ENCODE measurements at places on chromosomes 4 and X. TPM values are rescaled to one million over a fixed set of nuclear protein-coding genes. Genes with fewer than 3 reads are reported as not detected.

Gene ZNF711
- 1.2 TPM for total RNA-seq

DNA sequence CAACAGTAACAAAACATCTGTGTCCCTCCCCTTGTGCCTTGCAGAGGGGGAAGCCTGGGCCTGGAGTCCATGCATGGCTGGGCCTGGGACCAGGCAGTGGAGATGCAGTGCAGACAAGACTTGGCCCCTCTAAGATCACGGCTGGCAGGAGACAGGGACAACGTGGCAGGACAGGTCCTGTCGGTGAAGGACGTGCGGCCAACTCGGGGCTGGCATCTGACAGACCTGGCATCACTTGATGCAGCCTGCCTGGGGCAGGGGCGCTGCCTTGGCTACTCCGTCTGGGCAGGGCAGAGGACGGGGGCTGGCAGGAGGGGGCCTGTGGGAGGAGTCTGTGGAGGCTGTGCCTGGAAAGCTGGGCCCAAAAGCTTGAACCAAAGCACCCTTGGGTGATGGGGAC, 112.1 kb downstream of the CPZ start:
- no peak for DNase-seq

DNA sequence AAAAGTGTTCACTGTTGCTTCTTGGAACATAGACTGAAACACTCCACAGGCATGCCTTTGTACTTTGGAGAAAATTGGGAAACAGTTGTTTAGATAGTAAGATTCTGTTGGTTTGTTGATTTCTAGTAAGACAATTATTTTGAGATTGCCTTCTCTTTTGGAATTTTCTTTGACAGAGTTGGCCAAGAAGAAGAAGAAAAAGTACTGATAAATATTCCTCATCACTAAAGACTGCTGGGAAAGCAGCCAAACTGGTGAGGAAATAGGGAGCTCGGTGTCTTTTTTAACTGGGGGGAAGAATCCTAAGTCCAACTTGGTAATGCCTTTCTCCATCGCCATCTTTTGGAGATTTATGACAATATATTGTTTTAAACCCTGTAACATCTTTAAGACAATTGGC, 370.7 kb downstream of the GPAT3 start:
- DNase-seq, result no peak

DNA sequence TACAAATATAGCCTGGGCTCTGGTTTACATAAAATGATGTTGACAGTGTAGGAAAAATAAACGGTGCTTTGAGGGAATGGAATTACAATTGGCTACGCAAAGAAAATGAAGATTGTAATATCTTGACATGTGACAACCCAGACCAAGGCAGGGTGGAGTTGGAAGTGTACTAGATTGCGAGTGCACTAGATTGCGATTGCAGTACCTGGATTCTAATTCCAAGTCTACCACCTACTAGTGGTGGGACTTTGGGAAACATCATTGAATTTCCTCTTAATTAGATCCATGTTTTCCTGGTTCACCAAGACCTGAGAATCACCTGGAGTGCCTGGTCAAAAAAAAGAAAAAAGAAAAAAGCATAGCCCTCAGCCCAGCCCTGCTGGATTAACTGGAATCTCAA, 18.6 kb downstream of the EGF start:
- DNase-seq, result no peak

DNA sequence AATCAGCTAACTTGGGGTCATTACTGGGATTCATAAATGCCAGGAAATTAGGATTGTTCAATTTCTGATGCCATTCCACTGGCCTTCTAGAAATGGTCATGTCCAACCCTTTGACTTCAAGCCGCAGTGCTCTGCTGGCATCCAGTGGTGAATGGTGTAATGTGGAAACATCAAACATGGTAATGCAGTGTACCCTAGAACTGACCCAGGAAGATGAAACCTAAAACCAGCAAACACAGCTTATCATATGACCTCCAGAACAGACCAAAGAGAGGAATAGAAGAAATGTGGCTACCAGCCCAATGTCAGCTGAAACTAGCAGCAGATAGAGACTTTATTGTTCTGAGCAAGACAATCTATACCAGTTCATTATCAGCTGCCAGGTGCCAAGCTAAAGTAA, 13.8 kb downstream of the CXCL13 start:
- no peak for DNase-seq

DNA sequence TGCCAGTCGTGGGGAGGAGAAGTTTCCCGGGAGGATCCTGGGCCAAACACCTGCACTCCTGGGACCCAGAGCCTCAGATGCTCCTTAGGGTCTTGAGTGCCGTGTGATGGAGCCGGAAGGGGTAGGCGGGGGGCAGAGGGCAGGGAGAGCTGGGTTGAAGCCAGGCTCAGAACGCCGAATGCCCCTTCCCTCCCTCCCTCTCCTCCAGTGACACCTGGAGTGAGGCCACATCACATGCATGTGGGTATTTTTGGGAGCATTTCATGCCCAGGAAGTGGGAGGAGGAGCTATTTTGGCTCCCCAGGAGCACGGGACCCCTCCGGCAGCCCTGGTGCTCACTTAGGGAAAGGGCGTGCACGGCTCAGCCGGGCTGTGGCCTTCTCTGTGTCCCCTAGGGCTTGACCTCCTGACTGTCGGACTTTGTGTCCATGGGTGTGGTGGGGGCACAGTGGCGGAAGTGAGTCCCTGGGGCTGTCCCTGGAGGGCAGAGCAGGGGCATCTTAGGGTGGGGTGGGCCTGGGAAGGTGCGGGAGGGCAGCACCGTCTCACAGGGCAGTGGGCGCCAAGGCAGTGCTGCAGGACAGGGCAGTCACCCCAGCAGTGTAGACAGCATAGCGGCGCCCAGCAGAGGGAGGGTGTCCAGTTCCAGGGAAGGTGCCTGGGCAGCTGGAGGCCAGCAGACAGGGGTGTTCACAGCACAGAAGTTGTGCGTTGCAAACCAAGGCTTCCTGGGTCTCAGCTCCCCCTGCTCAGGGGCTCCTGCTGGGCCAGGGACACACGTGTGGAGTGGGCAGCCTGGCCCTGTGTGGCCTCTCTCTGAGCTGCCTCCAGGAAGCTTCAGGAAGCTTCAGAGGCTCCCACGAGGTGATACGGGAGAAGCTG, 4.9 kb upstream of the CPLX1 start:
- peak; percentile 35 for DNase-seq

DNA sequence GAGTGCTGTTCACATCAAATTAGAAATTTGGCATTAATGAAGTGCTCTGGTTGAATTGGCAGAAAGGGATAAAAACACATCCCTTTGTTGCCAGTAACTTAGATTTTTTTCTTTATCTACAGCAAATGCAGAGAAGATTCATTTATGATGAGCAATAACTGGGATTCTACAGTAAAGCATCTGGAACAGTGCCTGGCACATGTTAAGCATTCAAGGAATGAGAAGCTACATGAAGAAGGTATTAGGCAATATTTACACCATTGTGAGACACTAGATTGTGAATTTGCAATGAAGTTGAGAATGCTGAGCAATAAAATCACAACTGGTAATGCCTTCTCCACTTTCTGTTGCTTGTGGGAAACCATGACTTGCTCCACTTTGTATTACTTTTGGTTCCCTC, 33.5 kb downstream of the PCDH19 start:
- no peak for DNase-seq

DNA sequence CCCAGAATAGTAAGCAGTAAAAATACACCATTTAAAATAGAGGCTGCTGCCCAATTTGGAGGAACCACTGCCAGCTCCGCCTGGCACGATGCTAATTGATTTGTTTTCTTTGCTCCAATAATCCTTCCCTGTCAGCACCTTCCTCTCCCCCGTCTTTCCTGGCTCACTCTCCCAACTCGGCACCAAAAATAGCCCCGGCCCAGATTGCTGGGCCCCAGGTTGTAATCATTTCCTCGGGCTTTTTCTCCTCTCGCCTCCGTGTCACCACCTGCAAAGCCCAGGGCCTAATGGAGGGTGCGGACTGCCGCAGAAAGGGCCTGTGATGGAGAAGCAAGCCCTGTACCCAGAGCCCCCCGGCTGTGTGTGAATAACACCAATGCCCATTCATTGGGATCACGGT, 197.6 kb upstream of the PSAPL1 start:
- DNase-seq, result no peak

DNA sequence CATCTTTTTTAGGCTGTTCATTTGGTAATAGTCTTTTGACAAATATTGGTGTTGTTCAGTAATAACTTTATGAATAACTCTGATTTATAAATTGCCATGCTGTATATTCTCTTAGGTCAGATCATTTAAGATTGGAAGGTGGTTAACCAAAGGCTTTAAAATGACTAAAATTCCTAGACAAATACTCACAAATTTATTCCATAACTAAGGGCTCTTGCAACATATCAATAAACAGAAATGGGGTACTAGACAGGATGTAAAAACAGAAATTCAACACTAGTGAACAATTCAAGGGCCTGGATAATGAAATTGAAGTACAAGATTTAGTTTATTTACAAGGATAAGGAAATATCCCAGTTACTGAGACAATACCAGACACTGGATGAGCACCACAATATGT, 328.6 kb downstream of the PCDH19 start:
- DNase-seq, result no peak

- no peak for DNase-seq
Measured at GRCh38 chr4:131296192-131296591, 1852.9 kb upstream of the PCDH10 start.
